ENCODE measurements at places on chromosomes 12 and 14. TPM values are rescaled to one million over a fixed set of nuclear protein-coding genes. Genes with fewer than 3 reads are reported as not detected.
A peak's percentile ranks its signal among the peaks of the same experiment; 100 is the strongest.

DNA sequence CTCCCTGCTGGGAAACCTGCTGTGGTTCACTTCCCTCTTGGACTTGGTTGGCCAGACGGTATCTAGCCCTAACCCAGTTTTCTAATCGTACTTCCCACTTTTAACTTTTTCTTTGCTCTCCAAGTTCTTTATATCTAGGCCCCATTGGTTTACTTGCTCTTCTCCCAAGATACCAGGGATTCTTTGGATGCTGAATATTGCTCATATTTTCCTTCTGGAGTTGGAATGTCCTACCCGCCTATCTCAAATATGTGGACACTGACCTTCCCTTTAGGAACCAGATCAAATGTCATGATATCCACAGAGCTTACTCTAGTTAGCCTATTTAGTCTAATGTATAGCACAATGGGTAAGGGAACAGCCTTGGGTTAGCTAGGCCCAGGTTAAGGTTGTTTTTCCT lies 228.6 kb downstream of the DACT1 start:
- peak; percentile 36 for DNase-seq

GRCh38 chr14:29618323-29619067 lies 309.2 kb downstream of the PRKD1 start:
- DNase-seq: no peak

GRCh38 chr12:119373001-119373400 lies 38.5 kb downstream of the CCDC60 start:
- no peak for DNase-seq

DNA sequence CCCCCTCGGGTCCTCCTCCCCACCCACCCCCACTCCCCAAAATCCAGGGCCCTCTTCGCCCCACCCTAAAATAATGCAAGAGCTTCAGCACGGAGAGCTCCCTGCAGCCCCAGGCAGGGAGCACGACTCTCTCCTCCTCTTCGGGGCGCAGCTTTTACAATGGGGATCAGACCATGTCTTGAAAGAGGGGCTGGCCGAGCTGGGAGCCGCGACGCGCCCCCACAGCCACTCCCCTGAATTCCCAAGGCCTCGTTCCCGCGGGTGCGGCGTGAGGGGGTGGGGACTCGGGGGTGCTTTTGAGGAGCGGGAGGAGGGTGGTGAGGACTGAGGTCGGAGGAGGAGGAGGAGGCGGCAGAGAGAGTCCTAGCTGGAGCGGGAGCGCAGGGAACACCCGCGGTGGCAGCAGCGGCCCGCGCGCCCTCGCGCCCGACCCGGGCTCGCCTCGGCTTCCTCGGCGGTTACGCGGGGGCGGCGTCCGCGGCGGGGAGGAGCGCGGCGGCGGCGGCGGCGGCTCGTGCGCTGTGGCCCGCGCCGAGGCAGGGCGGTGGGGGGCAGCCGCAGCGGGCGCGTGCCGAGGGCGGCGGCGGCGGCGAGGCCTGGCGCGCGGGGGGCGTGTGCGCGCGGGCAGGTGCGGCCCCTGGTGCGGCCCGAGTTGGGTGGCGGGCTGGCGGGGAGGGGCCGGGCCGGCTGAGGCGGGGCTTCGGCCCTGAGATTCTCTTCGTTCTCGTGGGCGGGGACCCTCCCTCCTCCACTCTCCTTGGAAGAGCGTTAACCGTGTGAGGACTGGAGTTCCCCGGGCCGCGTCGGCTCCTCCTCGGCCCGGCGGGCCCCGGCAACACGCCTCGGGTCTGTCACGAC lies at the start of gene ANKS1B:
Gene ANKS1B, minus strand, starts transcription at position 666 of the 858 bp plus-strand sequence. CDS start 699 bp downstream, outside the sequence.
- peak; percentile 17 for DNase-seq

Gene ARHGEF25
- total RNA-seq: 28.0 TPM

Gene GPR68
- total RNA-seq: 0.86 TPM

Gene FOXN4
- total RNA-seq: not detected

Gene PPP2R5E
- 21.9 TPM for total RNA-seq
